ENCODE measurements at places on chromosomes 1 and 21.

DNA sequence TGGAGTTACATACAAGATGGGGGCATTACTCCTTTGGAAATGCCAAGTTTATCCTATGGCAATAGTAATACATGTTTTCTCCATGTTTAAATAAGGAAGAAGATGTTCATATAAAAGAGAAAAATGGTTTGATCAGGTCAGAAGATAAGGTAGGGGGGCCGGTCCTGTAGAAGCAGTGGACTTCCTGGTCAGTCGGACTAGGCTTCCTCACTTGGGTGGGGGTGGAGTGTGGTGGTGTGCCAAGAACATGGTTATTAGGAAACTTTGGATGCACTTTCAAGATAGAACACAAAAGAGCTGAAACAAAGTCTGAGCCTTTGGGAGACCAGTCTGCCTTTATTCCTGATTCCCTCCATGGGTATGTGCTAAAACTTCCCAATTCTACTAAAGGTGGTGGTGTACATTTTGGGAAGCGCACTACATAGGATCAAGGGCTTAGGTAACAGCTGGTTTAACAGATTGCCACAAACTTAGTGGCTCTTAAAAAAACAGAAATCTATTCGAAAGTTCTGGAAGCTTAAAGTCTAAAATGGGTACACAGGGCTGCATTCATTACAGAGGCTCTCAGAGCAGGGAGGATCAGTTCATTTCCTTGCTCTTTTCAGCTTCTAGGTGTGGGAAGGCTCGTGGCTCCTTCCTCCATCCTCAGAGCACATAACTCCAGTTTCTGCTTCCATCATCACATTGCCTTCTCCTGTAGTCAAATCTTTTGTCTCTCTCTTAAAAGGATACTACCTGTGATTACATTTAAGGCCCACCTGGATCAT lies 64.6 kb downstream of the KDM1A start:
- DNase-seq, result no peak

DNA sequence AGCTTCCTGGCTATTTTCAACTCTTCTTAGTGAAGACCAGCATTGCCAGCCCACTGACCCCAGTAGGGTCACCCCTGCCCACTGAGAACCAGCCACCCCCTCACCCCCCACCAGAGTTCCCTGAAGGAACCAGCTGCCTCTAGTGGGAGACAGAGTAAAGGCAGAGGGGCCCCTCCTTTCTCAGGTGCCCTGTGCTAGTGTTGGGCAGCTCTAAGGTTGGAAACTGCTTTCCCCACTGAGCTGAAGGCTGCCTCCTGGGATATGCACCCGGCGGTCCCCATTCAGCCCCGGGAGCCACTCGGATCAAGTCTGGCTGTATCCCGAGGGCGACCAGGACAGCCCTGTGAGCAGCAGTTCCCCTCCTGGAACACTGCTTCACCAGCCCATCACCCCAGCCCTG lies 111.0 kb downstream of the PGBD5 start:
- no peak for DNase-seq

- DNase-seq, result no peak
These were observed 286.5 kb downstream of the NPHP4 start for GRCh38 chr1:5705751-5706150.

DNA sequence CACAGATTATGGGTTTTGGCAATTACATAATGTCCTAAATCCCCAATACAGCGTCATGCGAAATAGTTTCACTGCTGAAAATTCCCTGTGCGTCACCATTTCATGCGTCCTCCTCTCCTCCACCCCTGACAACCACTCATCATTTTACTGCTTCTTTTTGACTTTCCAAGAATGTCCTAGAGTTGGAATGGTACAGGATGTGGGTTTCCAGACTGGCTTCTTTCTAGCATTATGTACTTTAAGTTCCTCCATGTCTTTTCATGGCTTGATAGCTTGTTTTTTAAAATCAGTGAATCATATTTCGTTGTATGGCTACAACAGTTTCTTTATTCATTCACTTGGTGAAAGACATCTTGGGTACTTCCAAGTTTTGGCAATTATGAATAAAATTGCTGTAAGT lies 7.4 kb downstream of the NBPF3 start:
- no peak for DNase-seq

- no peak for DNase-seq
These were observed 1.6 kb downstream of the ADAMTS5 start for GRCh38 chr21:26965040-26965906.

- DNase-seq, result no peak
These were observed 232.9 kb upstream of the COA6 start for GRCh38 chr1:234140388-234140787.

GRCh38 chr1:54882519-54882918 lies 4.5 kb downstream of the DHCR24 start:
- DNase-seq, result no peak

DNA sequence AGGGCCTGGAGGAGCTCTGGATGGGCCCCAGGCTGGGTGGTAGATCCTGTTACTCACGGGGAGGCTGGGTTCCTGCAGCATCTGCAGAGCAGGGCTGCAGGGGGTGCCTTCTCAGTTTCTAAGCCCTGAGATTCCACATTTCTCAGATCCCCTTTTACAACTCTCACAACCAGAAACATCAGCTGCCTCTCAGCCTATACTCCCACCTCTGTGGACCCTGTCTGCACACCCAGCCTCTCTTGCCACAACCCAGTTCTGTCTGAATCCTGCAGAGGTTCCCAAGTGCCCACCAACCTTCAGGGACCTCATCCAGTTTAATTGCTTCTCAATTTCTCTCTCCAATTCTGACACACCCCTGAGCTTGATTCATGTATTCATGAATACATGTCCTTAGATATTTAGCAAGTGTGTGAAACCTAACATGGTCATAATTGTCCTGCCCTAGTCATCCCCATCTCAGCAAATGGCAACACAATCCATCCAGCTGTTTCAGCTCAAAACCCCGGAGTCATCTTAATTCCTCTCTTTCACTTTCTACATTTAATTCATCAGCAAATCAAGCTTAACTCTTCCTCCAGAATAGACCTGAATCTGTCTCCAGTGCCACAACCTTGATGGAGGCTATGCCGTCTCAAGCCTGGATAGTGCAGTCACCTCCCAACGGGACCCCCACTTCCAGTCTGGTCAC lies 57.0 kb upstream of the NEK2 start:
- no peak for DNase-seq

- DNase-seq, result no peak
These were observed 15.5 kb downstream of the CNIH3 start for GRCh38 chr1:224631462-224632115.

GRCh38 chr1:165481820-165482532 lies 37.0 kb upstream of the RXRG start:
- no peak for DNase-seq

Measured in NAMALWA (cell line).